GM06990 (cell line): ENCODE measurements at places on chromosomes 3 and 15.

GRCh38 chr3:193563426-193563825 is 8.7 kb upstream of the ATP13A4 start:
- no peak for DNase-seq

- no peak for DNase-seq
Measured at GRCh38 chr3:100106094-100106493, 8.2 kb downstream of the FILIP1L start.

DNA sequence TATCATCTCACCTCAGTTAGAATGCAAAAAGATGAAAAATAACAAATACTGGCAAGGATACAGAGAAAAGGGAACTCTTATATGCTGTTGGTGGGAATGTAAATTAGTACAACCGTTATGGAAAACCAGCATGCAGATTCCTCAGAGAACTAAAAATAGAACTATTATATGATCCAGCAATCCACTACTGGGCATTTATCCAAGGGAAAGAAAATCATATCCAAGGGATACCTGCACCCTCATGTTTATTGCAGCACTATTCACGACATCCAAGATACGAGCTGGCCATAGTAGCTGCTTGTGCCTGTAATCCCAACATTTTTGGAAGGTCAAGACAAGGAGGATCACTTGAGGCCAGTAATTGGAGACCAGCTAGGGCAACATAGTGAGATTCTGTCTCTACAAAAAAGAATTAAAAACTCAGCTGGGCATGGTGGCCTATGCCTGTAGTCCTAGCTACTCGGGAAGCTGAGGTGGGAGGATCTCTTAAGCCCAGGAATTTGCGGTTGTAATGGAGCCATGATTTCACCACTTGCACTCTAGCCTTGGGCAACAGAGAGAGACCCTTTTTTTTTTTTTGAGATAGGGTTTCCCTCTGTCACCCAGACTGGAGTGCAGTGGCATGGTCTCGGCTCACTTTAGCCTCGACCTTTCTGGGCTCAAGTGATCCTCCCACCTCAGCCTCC is 26.6 kb downstream of the USP50 start:
- no peak for DNase-seq

GRCh38 chr3:74518610-74519009 is 95.8 kb downstream of the CNTN3 start:
- no peak for DNase-seq

DNA sequence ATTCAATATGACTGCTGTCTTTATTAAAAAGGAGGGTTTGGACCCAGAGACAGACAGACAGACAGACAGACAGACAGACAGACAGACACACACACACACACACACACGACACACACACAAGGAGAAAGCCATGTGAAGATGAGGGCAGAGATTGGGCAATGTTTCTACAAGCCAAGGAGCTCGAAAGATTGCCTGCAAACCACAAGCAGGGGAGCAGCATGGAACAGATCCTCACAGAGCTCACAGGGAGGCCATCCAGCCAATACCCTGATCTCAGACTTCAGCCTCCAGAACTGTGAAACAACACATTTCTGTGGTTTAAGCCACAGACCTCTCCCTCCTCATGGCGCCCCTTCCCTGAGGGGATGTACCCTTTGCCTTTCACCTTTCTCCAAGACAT is 35.8 kb upstream of the ABHD2 start:
- DNase-seq, result no peak
